ENCODE measurements at places on chromosomes 11 and 22.

DNA sequence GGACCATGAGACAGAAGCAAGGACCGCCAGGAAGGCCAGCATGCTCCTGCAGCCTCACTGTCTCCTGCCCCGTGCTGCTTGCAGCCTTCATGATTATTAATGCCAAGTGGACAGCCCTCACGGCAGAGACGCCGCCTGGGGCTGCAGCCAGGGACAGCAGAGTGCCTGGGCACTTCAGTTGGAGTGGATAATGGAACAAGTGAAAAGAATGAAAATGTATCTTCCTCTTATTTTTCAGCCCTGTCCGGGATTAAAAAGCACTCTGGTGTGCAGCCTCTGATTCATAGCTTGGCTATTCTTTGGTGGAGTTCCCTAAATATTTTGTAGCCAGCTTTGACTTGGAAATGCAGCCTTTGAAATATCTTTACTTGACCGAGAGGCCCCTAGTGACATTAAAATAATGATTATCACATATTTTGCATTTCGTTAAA lies 1404.2 kb downstream of the BRD1 start:
- DNase-seq: no peak

- DNase-seq: no peak
These were observed 51.5 kb downstream of the IRAG1 start for GRCh38 chr11:10641912-10642697.

DNA sequence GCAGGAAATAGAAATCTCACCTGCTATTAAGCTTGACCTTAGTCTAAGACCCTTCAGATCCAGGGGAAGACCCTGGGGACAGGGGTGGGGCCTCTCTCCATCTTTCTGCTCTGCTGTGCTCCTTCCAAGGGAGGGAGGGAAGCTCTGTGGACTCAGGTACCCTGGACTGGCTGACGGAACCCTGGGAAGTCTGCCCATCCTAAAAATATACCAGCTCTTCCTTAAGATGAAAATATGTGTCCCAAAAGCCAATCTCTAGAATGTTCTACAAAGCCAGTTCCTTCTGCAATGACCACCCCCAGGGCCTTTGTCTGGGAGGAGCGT lies 73.7 kb downstream of the RTL6 start:
- no peak for DNase-seq

DNA sequence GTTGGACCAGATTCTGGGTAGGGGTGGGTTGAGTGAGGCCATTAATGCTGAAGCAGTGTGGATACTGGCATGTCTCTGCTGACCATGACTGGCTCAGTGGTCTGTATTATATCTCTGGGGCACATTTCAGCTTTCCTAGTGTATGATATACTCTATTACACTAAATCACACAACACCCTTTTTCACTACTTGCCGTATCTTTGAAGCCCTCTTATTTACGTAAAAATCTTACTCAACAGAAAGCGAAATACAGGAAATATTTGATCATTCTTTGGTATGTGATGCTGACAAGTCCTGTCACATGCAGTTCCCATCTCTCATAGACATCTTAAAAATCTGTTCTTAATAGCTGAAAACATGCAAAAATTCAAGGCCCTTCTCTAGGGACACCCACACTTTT lies 40.3 kb downstream of the OR5B17 start:
- DNase-seq: no peak

GRCh38 chr11:126136507-126136906 lies 73.8 kb upstream of the CDON start:
- DNase-seq: no peak

DNA sequence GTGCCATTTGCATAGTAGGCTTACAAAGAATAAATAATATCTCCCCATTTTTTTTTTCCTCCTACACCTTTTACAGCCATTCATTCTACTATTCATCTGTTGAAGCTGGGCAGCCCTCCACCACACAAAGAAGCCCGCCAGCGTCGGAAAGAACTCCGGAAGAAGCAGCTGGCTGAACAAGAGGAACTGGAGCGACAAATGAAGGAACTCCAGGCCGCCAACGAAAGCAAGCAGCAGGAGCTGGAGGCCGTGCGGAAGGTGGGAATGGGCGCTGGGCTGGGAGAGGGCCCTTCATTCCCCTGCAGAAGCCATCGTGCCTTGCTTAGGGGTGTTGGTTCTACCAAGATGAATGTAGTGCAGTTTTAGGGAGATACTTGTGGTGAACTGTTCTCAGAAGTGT lies 68.6 kb downstream of the SWAP70 start:
- no peak for DNase-seq

- DNase-seq: peak; percentile 2
These were observed 78.9 kb upstream of the TBCEL start for GRCh38 chr11:120945042-120945441.

DNA sequence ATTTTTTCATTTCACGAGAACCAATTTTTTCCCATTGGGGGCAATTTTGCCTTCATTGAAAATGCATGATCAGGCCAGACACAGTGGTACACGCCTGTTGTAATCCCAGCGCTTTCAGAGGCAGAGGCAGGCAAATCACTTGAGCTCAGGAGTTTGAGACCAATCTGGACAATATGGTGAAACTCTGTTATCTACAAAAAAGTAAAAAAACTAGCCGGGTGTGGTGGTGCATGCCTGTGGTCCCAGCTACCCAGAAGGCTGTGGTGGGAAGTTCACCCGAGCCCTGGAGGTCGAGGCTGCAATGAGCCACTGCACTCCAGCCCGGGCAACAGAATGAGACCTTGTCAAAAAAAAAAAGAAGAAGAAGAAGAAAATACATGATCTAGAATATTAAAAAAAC lies 19.2 kb upstream of the UPK3A start:
- DNase-seq: no peak

- no peak for DNase-seq
These were observed 1072.1 kb downstream of the JRKL start for GRCh38 chr11:97461934-97462333.

GRCh38 chr11:98559961-98560360 lies 460.8 kb upstream of the CNTN5 start:
- DNase-seq: no peak

DNA sequence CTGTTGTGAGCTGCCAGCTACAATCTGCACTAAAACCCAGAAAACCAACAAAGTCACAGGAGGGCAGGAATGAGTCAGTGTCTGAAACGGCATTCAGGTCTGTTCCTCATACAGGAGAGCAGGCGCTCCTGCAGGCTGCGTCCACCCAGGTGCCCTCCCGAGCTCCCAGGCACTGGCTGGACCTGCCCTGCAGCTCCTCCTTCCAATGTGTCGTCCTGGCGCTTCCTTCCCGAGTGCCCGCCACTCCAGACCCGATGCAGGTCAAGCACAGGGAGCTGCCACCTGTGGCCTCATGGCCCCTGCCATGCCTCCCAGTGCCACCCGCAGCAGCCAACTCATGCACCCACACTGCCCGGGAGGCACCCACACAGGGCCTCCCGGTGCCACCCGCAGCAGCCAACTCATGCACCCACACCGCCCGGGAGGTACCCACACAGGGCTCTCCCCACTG lies 12.0 kb downstream of the BRD1 start:
- no peak for DNase-seq

DNA sequence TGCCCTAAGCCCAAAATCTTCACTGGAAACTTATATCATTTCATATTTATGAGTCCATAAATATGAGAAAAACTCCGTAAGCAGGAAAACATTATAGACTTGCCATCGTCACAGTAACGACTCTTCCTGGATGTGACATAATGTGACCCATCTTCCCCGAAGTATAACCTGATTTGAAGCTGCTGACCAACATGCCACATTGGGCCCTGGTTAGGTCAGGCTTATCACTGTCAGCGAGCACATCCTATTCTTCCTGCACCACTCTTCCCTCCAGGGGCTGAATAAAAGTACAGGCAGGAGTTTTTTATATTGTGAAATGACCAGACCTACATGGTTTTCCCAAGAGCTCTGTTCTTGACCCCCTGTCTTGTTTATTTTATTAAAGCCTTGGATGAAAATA lies 12.1 kb upstream of the BLID start:
- no peak for DNase-seq

DNA sequence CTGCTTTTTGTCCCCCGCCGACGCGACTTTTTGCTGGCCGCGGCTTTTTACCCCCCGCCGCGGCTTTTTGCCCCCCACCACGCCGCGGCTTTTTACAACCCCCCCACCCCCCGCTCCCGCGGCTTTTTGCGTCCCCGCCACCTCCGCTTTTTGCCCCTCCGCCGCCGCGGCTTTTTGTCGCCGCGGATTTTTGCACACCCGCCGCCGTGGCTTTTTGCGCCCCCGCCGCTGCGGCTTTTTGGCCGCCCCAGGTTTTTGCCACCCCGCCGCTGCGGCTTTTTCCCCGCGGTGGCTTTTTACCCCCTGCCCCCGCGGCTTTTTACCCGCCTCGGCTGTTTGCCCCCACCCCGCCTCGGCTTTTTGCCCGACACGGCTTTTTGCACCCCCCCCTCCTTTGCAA lies 205.5 kb downstream of the CCT8L2 start:
- DNase-seq: no peak

GRCh38 chr11:102806296-102806695 lies 8.3 kb upstream of the MMP1 start:
- DNase-seq: no peak

DNA sequence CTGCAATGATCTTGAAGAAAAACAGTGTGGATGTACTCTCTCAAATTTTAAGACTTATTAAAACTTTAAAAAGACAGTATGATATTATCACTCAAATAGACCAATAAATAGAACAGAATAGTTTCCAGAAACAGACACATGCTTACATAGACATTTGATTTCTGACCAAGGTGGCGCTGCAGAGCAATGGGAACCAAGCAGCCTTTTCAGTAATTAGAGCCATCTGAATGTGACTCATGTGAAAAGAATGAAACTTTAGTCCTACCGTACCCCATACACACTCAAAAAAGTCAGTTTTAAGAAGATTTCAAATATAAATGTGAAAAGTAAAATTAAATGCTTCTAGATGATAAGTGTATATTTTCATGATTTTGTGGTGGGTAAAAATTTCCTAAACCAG lies 74.2 kb upstream of the MS4A8 start:
- DNase-seq: peak; percentile 23

GRCh38 chr11:130171534-130171933 lies 12.0 kb downstream of the ST14 start:
- DNase-seq: no peak

GRCh38 chr22:42261296-42261695 lies 9.2 kb downstream of the TCF20 start:
- no peak for DNase-seq

DNA sequence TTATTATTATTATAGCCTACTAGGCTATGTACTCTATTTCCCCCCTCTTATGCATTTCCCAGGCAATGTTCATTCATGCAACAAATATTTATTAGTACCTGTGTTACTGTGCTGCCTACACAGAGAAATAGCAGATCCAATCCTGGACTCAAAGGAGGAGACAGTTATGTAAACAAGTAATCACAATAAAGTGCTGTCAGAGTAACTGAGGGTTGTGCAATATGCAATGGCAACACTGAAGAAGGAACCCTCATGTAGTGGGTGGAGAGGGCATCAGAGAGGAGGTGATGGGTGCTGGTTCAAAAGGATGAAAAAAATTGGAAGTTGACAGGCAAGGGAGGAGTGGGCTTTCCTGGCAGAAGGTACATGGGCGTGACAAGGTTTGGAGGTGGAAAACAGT lies 886 bp upstream of the P4HA3 start:
- no peak for DNase-seq

GRCh38 chr11:128841461-128842072 lies 25.5 kb downstream of the KCNJ1 start:
- DNase-seq: no peak

DNA sequence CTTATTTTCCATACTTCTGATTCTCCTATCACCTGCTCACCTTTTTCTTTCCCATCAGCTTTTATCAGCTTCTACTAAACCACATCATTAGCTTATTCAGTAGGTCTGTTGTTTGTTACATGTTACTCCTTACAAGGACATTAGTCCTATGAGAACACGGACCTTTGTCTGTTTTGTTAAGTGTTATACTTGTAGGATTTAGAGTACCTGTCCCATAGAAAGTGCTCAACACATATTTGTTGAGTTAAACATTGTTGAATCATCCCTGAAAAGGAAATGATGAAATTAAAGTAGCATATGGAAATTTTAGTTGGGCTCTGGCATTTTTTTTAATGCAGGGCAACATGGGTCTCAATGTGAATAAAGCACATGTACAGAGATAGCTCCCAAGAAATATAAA lies 222.1 kb upstream of the CARD18 start:
- no peak for DNase-seq

DNA sequence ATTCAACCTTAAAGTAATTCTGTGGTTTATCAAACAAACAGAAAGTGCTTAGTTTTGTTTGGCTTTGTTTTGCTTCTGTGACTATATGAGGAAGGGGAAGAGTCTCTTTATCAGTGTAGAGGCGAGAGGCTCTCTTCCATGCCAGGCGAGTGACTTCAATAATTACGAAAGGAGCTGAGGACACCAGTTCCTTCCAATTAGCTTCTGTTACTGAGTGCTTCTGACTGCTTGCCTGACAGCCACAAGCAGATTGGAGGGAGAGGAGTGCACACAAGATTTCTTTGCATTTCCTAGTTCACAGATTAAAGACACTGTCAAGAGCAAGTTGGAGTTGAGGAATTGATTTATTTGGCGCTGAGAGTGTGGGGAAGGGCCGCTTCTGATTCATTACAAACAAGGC lies 1484.5 kb upstream of the TENM4 start:
- DNase-seq: no peak

DNA sequence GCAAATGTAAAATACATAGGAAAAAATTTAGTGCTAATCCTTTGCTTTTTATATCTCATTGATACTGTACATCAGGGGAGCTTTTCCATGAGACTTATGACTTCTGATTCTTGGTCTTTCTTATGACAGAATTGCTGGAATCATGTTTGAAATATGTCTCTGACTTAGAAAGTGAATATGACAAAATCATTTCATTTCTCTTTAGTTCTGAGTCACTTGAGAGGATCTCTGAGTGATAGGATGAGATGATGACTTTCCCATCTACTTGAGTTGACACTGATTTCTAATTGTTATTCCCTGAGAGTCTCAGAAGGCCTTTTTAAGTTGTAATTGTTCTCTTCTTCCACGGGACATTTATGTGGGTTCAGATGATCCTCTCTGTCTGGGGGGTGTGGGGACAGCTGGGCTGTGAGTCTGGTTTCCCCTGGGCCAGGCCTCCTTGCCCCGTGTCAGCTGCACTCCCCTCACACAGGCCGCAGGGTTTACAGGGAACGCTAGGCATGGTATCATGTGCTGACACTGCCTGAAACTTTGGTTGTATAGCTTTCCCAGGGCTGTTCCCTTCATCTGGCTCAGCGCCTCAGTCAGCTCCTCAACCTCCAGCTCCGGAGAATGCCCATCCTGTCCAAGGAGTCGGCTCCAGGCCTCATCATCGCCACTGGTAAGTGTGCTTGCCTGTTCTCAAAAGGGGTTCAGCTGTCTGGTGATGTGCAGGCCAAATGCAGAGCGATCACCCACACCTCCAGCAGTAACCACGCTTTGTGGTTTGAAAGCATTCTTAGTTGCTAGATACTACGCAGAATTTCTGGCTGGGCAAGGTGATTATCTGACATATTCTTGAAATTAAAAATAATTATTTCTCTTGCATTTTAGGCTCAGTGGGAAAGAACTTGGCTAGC lies 69.5 kb upstream of the SORL1-AS1 start:
- no peak for DNase-seq

GRCh38 chr11:69413993-69414392 lies 67.5 kb upstream of the LINC01488 start:
- no peak for DNase-seq
